ENCODE measurements at places on chromosomes 13 and 19. TPM values are rescaled to one million over a fixed set of nuclear protein-coding genes. Genes with fewer than 3 reads are reported as not detected.

DNA sequence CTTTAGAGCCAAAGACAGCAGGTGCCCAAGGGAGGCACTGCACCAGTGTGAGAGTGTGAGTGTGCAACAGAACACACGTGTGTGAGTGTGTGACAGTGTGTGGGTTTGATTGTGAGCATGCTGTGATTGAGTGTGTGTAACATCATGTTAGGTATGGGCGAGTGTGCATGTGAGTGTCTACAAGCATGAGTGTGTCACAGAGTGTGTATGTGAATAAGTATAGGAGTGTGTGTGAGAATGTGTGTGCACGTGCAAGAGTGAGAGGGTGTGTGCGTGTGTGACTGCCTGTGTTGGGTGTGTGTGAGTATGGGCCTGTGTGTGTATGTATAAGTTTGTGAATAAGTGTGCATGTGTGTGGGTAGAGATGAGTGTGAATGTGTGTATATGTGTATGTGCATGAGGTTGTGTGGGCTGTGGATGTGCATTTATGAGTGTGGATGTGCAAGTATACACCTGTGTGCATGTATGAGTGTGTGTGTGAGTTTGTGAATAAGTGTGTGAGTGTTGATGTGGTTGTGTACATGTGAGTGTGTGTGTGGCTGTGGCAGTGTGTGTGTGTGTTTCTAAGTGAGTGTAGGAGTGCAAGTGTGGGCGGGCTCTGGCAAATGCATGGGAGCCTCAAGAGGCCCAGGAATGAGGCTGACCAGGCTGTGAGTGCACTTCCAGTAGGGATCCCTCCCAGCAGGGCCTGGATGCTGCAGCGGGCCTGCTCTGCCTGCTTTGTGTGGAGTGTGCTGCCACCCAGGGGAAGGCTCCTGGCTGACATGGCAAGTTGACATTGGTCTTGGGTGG is 198.4 kb downstream of the COL4A1 start:
- DNase-seq = peak; percentile 92

GRCh38 chr13:108957369-108958012 is 328.1 kb downstream of the MYO16 start:
- no peak for DNase-seq

The COX6B1 gene
- total RNA-seq = 370 TPM

GRCh38 chr19:35040826-35041547 is 534 bp upstream of the HPN start:
- no peak for DNase-seq
